ENCODE measurements at places on chromosomes 2 and 18.

- no peak for DNase-seq
Measured at GRCh38 chr18:74861154-74861553, 263.5 kb downstream of the ZNF407 start.

- peak; percentile 33 for DNase-seq
Measured at GRCh38 chr18:48455555-48456478, 46.6 kb upstream of the ZBTB7C start.

- no peak for DNase-seq
Measured at GRCh38 chr2:54704238-54704637, 19.2 kb upstream of the EML6 start.

DNA sequence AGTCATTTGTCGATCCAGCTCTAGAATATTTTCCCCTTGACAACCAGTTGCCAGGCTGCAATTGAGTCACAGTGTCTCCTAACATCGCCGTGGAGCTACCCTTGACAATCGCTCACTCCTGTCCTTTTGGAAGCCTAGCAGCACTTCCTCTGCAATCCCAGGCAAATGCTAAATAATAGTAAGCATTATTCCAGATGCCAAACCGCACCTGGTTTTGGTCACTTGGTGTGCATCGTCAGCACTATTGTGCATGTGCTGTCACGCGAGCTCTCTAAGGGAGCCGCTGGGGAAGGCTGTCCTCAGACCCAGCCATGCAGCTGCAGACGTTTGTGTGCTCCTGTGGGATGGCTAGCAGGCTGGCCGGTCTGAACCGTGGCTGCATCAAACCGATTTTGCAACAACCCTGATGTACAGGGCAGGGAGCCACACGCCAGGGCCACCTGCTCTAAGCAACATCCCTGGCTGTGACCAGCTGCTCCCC is 549.5 kb upstream of the ID2 start:
- no peak for DNase-seq

- DNase-seq: no peak
Measured at GRCh38 chr2:189580658-189581353, at the start of gene SLC40A1. SLC40A1 (minus strand) TSS chr2:189580786; CDS start chr2:189580460, 326 bp downstream.

DNA sequence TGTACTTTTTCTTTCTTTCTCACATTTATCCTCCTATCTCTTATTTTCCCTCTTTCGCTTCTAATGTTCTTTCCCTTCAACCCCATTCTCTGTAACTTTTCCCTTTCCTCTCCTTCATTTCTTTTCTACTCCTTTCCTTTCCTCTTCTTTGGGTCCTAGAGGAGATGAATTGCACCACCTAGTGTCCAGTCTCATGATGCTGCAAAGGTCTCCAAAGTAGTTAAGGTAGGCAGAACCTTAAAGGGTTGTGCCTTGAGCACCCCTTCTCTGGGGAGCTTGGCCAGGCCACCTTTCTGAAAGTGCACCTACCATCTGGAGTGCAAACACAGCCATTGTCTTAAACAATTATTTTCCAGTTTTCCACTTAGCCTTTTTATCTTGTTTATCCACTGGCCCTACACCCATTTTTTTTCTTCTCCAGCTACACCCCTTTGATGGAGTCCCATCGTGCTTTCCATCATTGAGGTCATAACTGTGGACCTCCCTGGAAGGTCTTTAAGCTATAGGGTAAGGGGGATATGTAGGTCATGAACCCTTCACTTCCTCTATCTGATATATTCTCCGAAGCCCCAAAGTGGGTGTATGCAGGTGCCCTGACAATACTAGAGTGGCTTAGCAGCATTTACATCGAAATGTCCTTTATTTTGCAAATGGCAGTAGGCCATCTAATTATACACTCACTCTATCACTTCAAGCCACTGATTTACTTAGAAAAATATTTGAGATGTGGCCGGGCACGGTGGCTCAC is 155.9 kb downstream of the ESCO1 start:
- DNase-seq: peak; percentile 25

GRCh38 chr2:68404164-68404563 is 39.1 kb downstream of the PLEK start:
- DNase-seq: no peak

DNA sequence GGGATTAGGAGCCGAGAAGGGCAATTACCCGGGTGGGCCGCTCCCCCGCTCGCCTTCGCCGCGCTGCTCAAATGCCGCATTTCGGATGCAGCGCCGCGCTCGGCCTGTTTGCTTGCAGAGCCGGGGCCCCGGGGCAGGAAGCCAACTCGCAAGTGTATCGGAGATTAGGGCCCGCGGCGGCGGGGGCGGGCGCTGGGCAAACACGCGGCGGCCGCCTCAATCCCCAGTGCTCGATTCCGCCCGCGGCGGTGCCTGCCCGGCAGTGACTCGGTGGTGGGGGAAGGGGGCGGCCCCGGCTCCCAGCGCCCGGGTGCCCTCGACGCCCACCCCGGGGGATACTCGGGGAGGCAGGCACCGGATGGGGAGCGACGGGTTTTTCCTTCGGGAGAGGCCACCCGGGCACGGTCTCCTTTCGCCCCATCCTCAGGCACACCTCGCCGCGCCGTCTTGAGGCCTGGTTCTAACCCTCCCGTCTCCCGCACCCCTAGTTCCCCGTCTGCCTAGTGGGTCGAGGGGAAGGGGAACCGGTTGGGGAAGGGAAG is 26.6 kb upstream of the NOTO start:
- DNase-seq: no peak

GRCh38 chr2:27000995-27001394 is 30.6 kb downstream of the MAPRE3 start:
- DNase-seq: no peak

DNA sequence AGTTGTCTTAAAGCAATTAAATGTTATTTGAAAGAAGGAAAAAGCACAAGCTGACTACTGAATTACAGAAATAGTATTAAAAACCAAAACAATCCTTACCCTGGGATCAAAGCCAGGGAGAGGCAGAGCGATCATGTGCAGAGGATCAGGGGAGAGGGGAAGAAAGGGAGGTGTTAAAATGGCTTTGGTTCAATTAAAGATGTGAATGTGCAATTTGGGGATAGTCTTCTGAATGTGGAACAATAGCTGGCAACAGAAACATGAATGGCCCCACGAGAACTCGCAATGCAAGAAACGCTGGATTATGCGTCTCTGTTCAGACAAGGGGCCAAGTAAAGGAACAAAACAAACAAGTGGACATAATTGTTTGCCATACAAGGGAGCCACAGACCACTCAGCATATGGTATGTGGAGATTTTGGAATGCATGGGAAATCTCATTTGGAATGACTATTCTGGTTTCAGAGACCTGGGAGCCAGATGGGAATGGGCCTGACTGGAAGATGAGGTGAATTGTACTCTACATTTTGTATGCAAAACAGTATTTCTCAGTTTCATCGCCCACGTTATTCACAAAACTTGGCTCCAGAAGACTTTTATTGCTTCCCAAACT is 155.4 kb downstream of the SLC4A3 start:
- no peak for DNase-seq

DNA sequence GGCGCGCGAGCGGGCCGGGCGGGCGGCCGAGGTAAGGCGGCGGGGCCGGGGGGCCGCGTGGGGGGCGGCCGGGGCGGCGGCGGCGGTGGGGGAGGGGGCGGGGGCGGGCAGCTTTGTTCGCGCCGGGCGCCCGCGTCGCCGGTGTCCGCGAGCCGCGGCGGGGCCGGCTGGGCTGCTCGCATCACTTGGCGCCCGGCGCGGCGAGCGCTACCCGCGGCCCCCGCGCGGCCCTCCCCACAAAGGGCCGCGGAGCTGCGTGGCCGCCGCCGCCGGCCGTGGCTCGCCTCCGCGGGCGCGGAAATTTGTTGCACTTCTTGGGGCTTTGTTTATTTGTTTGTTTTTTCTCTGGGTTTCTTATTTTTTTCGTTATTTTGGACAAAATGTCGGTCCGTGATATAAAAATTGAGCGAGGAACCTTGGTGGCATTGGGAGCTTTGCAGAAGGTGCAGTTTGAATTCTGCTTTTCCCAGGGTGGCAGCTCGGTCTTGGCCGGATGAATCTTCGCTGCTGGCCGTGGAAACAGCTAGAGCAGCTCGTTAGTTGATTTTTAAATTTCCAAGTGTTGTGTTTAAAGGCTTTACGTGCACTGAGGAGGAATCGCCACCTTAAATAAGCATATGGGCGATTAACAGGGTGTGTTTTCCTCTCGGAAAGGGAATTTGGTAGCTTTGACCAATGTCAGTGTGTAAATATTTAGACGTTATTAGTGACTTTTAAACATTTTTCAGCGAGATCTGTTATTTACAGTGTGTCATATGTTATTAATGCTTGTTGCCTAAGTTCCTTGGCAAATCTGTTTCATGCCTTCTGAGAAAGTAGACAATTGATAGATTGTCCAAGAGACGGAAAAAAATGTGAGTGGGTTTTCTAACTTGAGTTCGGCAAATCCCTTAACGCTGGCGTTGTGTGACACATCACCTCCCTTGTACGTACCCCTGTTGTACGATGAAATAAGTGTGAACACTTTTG is 822 bp downstream of the UBE2E3 start:
- DNase-seq: no peak

- no peak for DNase-seq
Measured at GRCh38 chr2:109633284-109633961, 19.3 kb downstream of the SOWAHC start.

GRCh38 chr18:62954366-62954765 is 239.0 kb downstream of the PHLPP1 start:
- DNase-seq: no peak

- DNase-seq: peak; percentile 24
Measured at GRCh38 chr18:70047931-70048603, 100.4 kb upstream of the CD226 start.

- DNase-seq: no peak
Measured at GRCh38 chr18:10515456-10515855, 10.4 kb upstream of the NAPG start.

DNA sequence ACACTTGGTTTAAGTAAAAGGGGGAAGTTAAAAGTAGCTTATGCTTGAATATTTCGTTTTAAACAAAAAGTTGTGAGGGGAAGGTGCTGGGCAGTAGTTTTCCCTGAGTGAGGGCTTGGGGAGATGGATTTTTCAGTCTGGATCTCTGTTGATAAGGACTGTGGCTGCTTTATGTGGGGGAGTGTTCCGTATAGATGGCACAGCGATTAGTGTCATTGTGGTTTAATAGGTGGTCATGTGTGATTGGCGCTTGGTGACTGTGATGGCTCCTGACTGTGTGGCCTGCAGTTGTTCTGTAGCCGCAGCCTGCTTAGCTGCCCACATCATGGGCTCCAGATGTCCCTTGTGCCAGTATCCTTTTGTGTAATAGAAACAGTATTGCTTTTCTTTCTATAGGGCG is 156.2 kb downstream of the WDSUB1 start:
- no peak for DNase-seq

- DNase-seq: no peak
Measured at GRCh38 chr2:226208726-226209125, 590.9 kb downstream of the IRS1 start.

DNA sequence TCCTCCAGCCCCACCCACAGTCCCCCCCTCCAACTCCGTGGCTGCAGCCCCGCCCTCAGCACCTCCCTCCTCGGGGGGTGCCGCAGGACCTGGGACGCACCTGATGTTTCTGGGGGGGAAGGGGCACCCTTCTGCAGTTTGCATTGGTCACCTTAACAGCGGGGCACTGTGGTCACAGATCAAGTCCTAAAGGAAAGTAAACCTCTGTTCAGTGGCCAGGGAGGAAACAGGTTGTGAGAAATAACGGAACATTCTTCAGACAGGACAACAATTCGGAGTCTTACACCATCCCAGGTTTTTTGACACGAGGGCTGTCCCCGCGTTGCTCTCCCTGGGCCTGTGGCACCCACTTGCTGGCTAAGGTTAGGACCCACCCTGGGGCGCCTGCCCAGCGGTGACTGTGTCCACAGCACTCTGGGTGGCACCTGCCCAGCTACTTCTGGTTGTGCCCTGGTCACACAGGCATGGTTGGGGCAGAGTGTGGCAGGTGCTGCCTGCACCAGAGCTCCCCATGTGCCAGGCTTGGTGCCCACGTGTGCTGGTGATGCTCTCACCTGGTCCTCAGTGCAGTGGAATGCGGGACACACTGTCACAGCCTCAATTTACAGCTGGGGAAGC is 93.5 kb upstream of the OTOS start:
- no peak for DNase-seq

DNA sequence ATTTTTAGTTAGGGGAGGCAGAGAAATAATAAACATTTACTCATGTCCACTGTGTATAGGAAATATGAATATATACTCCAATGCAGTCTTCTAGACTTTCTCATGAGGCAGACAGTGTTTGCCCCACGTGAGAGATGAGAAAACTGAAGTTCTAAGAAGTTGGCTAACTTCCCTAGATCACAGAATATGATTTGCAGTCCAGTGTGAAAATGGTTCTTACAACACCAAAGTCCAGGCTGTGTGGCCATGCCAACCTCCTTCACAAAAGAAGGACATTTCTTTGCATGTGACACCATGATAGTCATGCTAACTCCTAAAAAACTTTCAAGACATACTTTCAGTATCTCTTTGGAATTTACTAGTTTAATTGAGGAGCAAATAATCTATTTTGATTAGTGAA is 143.7 kb downstream of the IRS1 start:
- DNase-seq: no peak

GRCh38 chr2:12155303-12156051 is 409.0 kb downstream of the LPIN1 start:
- DNase-seq: peak; percentile 91

- DNase-seq: no peak
Measured at GRCh38 chr2:68303033-68303901, 16.5 kb downstream of the CNRIP1 start.

DNA sequence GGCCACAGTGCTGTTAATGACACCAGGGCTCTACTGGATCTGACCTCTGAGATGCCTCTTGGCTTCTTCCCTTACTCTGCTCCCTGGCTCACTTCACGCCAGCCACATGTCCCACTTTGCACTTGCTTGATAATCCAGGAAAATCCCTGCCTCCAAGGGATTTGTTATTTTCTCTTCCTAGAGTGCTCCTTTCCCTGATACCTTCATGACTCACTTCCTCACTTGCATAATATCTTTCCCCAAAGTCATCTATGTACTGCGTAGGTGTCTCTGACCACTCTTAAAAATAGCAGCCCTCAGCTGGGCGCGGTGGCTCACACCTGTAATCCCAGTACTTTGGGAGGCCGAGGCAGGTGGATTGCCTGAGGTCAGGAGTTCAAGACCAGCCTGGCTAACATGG is 572.3 kb downstream of the PLCL1 start:
- DNase-seq: no peak

- DNase-seq: no peak
Measured at GRCh38 chr2:39265315-39265714, 21.5 kb upstream of the CDKL4 start.

DNA sequence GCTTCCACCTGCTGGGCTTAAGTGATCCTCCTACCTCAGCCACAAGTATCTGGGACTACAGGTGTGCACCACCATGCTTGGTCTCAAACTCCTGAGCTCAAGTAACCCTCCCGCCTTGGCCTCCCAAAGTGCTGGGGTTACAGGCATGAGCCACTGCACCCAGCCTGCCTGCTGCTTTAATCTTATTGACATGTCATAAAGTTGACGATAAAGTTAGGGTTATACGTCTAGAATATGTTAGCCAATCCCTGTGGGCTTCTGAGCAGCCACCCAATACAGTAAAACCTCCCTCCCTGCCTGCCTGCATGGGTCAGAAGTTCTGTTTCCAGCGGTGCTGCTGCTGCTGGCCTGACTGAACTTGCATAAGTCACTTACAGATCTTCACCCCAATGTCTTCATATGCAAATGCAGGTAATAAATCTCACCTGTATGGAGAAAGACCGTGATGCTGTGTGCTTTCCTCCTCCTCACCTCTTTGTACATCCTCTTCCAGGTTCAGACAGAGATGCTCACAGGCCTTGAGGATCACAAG is 30.1 kb downstream of the TGIF1 start:
- DNase-seq: no peak

- no peak for DNase-seq
Measured at GRCh38 chr2:214401580-214401979, 9.3 kb upstream of the VWC2L start.
